Head of caudate nucleus (tissue), 42 donors: ENCODE measurements at places on chromosomes 2 and 18.
A peak's percentile ranks its signal among the peaks of the same experiment; 100 is the strongest.

DNA sequence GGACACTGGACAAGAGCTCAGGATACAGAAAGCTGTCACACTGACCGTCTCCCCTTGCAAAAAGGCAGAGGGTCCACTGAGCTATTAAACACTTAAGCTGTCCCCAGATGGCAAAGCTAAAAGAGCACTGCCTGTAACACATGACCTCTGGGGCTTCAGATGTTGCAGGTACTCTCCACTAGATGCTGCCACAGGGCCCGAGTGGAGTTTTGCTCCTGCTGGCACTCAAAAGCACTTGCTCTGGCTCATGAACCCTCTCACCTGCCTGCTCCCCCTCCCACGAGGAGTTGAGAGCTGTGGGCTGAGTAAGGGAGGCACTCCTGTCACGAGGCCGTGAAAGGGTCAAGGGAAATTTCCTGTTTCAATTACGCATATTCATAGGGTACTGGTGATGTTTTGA lies 227.9 kb downstream of the PRKCE start:
- no peak for DNase-seq

GRCh38 chr18:7562491-7562890 lies 4.6 kb upstream of the PTPRM start:
- DNase-seq: no peak

- DNase-seq: no peak
Observed at GRCh38 chr2:206096876-206097275, 10.9 kb upstream of the INO80D start.

GRCh38 chr18:57775937-57776336 lies 27.2 kb downstream of the ATP8B1 start:
- no peak for DNase-seq

GRCh38 chr18:77103991-77104531 lies 28.5 kb downstream of the MBP start:
- DNase-seq: no peak

GRCh38 chr2:162062559-162062958 lies 11.5 kb downstream of the DPP4 start:
- no peak for DNase-seq

GRCh38 chr18:3722649-3723433 lies 272.9 kb downstream of the TGIF1 start:
- no peak for DNase-seq

DNA sequence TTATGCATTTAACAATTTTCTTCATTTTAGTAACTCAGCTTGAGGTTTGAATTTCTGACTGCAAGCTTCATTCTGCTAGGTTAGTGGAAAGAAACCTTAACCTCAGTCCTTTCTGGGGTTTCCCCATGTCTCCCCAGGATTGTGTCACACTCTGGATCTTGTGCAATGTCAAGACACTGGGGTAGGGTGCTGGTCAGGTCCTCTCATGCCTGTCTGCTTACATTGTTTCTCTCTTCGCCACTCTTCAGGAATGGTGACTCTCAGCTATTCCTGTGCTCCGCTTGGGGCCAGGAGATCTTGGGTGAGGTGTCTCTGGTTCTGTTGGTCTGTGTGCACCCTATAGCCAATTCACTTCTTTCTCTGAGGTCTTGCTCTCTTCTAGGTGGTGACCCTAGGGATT lies 23.9 kb downstream of the CTLA4 start:
- DNase-seq: no peak

- DNase-seq: no peak
Observed at GRCh38 chr2:158464426-158465281, 7.9 kb downstream of the PKP4 start.

GRCh38 chr2:73256618-73256922 lies 22.5 kb downstream of the CCT7 start:
- DNase-seq: no peak

- DNase-seq: no peak
Observed at GRCh38 chr2:43192744-43193651, 33.4 kb downstream of the ZFP36L2 start.

DNA sequence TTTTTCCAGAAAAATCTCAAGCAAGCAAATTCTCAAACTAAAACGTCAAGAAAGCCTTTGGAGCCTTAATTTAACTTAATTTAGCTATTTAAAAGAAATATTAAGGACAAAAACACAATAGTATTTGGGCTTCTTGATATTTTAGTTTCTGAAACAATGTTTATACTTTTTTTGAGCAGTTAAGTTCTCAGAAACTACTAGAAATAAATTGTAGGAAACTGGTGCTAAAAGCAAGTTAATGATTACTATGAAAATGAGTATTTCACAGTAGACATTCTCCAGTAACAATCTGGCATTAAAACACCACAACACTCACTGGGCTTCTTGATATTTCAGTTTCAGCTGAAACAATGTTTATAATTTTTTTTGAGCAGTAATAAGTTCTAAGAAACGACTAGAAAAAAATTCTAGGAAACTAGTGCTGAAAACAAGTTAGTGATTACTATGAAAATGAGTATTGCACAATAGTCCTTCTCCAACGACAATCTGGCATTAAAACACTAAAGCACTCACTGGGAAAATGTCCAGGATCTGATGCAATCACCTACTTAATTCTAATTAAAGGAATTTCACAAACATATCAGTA lies 45.1 kb downstream of the TRAK2 start:
- no peak for DNase-seq

- DNase-seq: no peak
Observed at GRCh38 chr18:11736656-11737055, 47.6 kb downstream of the GNAL start.

DNA sequence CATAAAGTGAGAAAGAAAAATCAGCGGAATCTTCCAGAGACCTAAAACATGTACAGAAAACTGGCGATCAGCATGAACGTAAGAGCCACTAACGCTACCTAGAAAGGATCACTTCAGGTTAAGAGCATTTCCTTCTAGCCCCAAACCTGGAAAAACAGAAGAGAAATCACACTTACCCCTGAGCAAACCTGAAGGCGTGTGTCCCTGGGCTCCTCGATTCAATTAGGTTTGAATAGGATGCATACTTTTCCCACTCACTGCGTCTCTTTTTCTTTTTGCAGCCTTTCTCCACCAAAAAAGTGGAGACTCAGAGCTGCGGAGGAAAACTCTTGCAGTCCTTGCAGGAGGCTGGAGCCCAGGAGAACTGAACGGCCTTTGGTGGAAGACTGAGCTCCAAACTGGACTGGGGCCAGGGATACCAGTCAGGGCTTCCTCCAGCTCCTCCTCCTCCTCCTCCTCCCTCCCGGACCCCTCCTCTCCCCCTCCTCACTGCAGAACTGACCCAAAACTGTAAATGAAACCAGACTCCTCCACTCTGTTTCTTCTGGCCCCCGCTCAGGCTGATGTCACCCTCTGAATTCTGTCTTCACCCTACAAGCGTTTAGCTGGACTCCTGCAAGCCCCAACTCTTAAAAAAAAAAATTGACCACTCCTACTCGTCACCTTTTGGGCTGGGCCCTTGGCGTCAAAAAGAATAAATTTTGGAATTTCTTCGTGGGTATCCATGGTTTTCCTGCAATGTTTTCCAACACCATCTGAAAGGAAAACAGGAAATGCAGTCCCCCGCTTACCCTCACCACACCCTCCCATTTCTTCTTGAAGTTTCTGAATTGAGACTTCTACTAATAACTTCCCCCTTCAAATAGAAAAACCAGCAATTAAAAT lies at the start of gene COL6A3:
TSS of gene COL6A3 (minus strand) at position 388 of the 885 bp plus-strand sequence. CDS start 17,347 bp downstream, outside the sequence.
- no peak for DNase-seq

- DNase-seq: no peak
Observed at GRCh38 chr2:10028407-10028987, 14.9 kb upstream of the KLF11 start.

- DNase-seq: no peak
Observed at GRCh38 chr2:39445934-39446333, 8.8 kb upstream of the MAP4K3 start.

DNA sequence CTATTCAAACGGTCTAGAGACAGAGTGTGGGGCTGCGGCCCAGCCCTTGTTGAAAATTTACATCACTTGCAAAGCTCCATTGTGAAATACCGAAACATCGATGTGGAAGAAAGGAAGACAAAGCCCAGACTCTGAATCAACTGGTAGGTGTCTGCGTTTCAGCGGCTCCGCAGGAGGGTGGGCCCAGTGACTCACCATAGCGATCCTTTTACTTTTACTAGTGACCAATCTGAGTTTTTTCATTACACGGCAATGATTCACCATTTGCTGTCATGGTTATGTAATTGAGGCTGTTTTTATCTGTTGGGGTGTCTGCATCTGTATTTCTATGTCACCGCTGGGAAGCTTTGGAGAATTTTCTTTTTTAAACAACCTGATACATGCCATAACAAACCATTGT lies 66.6 kb upstream of the ODC1 start:
- no peak for DNase-seq

- no peak for DNase-seq
Observed at GRCh38 chr18:12052866-12053265, 40.8 kb upstream of the ANKRD62 start.

GRCh38 chr2:7015007-7015950 lies 98.1 kb downstream of the RNF144A start:
- DNase-seq: no peak

- DNase-seq: no peak
Observed at GRCh38 chr18:59488899-59489298, 129.8 kb upstream of the LMAN1 start.

GRCh38 chr18:35389095-35389618 lies 12.0 kb upstream of the ZNF396 start:
- no peak for DNase-seq

DNA sequence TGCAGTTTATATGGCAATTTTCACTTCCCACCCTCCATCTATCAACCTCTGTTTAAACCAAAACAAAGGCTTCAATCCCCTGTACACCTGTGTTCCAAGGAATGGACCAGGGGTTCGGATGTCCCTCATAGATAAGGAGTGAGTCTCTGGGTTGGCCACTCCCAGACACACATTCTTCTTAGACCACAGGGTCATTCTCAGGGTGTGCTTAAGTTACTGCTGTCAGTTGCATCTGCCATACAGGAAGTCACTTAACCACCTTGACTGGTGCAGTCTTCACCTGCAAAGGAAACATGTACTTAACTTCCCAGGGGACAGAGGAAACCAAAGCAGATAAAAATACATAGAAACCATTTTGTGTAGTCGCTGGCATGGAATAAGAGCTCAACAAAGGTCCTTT lies 151.0 kb upstream of the NDUFV2 start:
- DNase-seq: no peak

GRCh38 chr18:49704334-49704733 lies 109.0 kb downstream of the ACAA2 start:
- no peak for DNase-seq

- DNase-seq: no peak
Observed at GRCh38 chr2:68157002-68157401, 686 bp upstream of the PNO1 start.

DNA sequence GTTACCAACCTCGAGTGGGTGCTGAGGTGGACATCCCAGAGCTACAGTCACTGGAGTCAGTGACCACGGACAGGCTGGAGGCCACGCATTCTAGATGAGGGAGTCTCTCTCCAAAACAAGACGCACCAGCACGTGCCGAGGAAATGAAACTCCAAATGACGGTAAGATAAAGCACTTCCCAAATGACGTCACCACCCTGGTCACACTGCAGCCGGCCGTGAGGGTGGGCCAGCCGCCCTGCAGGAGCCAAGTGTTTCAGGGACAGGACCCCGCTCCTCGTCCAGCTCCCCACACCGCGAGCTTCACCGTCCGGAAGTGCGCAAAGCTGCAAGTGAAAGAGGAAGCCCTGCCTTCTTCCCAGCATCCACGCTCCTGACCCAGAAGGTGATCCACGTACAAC lies 99.4 kb downstream of the ZNF516 start:
- no peak for DNase-seq

GRCh38 chr2:159227467-159227866 lies 59.0 kb downstream of the WDSUB1 start:
- no peak for DNase-seq

GRCh38 chr2:207617011-207617671 lies 8.1 kb downstream of the METTL21A start:
- no peak for DNase-seq

DNA sequence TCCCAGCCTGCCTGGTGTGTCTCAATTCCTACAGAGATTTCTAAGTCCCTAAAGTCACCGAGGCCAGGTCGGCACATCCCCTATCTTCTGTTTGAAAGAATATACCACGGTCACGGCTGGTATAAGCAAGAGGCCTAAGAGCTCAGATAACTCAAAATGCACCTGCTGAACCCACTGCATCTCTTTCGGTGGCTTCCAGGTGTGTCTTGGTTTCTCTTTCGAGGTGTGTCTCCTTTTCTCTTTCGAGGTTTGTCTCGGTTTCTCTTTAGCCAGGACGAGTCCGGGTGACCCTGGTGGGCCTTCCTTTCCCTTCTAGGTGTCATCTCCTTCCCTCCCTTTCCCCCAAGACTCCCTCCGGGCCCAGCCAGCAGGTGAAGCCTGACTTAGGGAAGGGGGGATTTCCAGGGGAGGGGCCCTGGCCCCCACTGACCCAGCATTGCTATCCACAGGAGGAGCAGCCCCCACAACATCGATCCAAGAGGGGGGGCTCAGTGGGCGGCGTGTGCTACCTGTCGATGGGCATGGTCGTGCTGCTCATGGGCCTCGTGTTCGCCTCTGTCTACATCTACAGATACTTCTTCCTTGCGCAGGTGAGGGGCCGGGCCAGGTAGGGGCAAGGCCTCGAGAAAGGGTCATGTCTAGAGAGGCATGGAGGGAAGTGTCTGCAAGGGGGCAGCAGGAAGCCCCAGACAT lies 8.4 kb downstream of the ITM2C start:
- DNase-seq: no peak

GRCh38 chr18:27501671-27502070 lies 316.6 kb upstream of the CHST9 start:
- DNase-seq: peak; percentile 25

- DNase-seq: no peak
Observed at GRCh38 chr2:187528042-187528441, 26.2 kb downstream of the TFPI start.

DNA sequence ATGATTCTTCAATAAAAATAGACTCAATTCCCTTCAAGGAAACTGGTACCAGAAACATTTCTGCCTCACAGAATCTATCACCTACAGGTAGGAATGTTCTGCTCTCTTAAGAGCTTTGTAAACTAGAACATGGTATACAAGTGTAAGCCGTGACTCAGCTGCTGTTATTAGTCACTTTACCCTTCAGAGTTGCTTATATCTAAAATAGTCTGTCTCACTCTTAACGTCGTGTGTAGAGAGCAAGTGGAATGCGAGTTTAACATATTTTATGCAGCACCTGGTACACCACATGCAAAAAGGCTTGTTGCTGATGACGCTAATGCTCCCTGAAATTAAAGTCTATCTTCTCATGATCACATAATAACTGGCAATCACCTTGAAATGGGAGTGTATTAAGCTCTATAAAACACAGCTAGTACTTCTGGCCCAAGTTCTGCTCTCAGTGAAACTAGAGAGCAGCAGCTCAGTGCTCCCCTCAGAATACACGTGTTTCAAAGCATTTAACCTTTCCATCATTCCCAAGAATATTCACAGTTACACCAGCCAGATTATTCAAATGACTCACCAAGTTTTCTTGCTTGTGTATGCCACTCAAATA lies 420.0 kb downstream of the ZEB2 start:
- peak; percentile 40 for DNase-seq

- peak; percentile 10 for DNase-seq
Observed at GRCh38 chr18:25560369-25560768, 208.4 kb upstream of the ZNF521 start.

DNA sequence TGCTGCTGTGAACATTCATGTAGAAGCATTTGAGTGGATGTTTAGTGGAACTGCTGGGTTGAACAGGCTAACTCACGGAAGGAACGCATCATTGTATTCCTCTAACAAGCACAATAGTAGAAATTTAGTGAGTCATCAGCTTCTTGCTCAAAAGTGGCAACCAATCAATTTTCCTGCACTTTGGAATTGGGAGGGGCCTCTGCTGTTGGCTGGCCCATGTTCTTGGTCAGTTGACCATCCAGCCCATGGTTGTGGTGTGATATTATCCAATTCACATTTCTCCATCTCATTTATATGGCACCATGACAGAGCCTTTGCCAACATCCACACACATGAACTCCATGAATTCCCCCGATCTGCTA lies 95.0 kb downstream of the TNFRSF11A start:
- DNase-seq: no peak
